ENCODE measurements at places on chromosomes 3 and 15.

DNA sequence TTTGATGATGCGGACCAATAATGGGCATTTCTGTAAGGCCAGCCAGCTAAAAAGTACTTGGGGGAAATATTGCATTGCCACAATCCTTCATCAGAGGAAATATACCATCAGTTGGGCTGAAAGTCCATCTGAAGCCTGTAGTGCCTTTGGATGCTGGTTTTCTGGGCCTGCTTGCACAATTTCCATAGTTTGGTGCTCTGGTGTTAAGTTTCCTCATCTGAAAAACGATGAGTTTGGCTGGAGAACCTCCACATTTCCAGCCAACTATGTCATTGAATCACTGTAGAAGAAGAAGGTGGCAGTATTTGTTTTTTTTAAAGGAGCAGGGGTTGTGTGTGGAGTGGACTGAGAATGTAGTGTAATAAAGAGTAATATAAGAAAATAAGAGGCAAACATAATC is 10.1 kb downstream of the CCNB2 start:
- DNase-seq, result no peak

DNA sequence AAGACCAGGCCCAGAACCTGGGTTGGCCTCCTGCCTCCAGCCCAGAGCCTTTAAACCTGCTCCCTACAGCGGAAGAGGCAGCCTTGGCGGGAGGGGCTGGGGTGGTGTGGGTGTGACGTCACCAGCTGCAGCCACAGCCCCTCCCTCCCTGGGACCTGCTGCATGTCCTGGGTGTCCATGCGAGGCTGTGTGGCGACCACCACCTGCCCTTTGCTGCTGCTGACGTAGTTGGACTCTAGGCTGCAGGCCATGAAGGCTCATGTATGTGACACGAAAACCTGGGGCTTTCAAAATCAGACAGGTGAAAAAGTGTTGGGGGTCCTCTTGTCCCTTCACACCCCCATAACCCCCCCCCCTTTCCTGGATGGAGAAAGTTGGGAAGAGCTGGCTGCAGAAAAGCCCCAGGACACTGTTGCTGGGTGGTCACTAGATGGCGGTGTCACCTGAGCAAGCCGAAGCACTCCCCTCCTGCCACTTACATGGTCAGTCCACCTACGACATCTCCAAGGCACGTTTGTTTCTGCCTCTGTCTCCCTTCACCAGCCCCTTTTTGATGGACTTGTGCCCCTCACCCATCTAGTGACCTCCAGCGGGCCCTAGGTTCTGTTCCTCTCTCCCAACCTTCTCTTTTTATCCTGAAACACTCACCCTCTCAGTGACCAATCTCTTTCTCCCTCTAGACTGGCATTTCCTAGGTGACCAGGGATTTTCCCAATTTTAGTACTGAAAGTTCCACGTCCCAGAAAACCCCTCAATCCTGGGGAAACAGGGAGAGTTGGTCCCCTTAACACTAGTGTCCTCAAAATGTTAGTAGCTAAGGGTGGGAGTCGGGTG is 35.2 kb downstream of the SLC6A20 start:
- peak; percentile 62 for DNase-seq

GRCh38 chr3:148914936-148915690 is 50.0 kb downstream of the CPA3 start:
- DNase-seq, result no peak

DNA sequence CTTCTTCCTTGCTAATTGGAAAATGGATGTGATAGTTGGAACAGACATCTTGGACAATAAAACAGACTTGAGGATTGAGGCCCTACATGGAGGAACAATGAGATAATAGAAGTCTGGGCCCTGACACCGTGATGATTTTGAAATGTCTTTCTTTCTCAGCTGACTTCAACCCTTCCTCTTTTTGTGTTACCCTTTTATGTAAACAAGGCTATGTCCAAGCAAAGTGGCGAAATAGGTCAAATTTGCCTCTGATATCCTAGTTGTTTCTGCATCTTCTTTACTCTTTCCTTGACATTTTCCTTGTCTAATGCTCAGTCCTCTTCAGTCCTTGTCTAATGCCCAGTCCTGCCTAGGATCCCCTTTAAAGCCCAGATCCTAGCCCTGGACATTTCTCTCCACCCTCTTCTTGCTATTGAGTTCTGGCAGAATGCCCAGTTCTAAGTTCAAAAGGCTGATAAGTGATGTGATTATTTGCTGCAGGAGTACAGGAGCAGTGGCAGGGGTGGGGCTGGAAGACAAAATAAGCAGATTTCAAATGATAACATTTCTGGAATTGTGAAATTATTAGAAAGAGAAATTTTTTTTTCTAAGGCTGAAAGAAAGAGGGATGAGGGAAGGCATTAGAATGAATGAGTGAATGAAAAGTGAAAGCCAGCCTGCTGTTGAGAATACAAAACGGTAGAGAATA is 6.5 kb upstream of the VPS8 start:
- no peak for DNase-seq

DNA sequence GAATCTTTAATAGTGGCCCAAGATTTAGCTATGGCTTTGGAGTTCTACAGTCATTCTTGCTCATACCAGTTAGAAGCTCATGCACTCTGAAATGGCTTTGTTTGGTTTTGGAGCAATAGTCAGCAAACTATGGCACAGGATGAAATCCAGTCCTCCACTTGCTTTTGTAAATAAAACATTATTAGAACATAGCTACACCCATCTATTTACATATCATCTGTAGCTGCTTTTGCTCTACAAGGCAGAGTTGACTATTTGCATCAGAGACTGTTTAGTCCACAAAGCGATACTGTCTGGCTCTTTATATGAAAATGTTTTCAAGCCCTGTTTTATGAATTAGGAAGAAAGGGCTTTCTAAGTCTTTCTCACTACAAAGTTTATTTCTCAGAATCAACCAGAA is 716.9 kb downstream of the AGBL1 start:
- DNase-seq, result no peak

GRCh38 chr3:138394686-138395085 is 39.7 kb upstream of the ESYT3 start:
- no peak for DNase-seq

GRCh38 chr15:28885630-28886430 is at the start of gene APBA2:
Gene APBA2 (plus strand): TSS chr15:28885974. CDS start chr15:29053885, 167,911 bp downstream.
- DNase-seq, result peak; percentile 57

DNA sequence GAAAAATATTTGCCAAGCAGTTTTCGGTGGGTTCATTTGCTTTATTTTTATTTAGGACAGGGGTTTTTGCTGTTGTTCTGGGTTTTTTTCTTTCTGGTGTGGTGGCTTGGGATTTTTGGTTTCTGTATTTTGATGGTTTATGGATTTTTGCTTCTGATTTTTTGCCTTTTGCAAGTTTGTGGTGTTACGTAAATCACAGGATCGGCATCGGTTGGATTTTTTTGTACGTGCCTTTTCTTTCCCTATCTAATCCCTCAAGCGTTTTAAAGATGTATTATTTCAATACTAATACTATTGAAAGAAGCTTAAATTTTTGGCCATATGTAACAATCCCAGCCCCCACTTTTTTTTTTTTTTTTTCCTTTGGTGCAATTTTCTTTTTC is 782 bp upstream of the BCL6 start:
- no peak for DNase-seq

- no peak for DNase-seq
These were observed 6.9 kb upstream of the IL16 start for GRCh38 chr15:81189583-81190283.

- DNase-seq, result peak; percentile 73
These were observed 76.6 kb downstream of the P3H2 start for GRCh38 chr3:190044142-190044541.

DNA sequence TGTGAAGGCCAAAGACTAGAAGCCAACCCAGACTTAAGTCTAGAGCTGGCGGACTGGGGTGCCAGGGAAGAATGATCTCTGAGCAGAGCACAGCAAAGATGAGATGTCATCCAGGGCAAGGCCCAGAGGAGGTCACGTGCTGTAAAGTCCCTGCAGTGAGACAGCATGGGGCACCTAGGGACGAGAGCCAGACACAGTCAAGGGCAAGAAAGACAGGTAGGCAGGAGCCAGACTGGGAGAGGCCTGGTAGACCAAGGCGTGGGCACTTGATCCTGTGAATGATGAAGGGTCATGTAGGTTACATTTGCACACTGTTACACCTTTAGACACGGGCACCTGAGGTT is 379.7 kb upstream of the PROK2 start:
- DNase-seq, result no peak

GRCh38 chr3:46010519-46011113 is 15.0 kb upstream of the FYCO1 start:
- DNase-seq, result no peak

- DNase-seq, result no peak
These were observed 79.6 kb downstream of the CGNL1 start for GRCh38 chr15:57455929-57456328.

- DNase-seq, result no peak
These were observed 379.5 kb upstream of the AGTR1 start for GRCh38 chr3:148318240-148318639.

Measured in right hindlimb (tissue), 1 donor.